ENCODE measurements at places on chromosomes 5 and 9. TPM values are rescaled to one million over a fixed set of nuclear protein-coding genes. Genes with fewer than 3 reads are reported as not detected.

GRCh38 chr5:132465059-132465707 lies 25.4 kb downstream of the IRF1 start:
- DNase-seq: no peak
- no peaks in the 10 kb centered on the region for H3K36me3 ChIP-seq
- no peaks in the 10 kb centered on the region for H3K27me3 ChIP-seq
- peak overlapping the region; percentile 70 for H3K4me3 ChIP-seq
- peak overlapping the region; percentile 97 for H3K27ac ChIP-seq
- peaks cover 93% of the 10 kb centered on the region for H3K4me1 ChIP-seq

DNA sequence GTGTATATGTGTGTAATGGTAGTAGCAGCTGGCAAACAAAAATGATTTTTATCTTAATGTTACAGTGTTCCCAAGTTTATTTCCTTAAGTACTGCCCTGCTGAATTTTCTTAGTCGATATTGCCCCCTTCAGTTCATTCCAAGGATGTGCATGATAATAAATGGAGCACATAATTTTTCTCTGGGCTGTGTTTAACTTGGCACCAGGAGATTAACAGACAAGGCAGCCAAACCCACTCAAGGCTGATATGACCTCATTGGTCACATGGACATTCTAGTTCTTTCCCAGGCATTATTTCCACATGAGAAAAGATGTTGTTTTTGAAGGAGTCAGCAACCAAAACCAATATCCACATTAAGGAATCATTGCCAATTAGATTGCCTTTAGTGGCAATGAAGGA lies 61.8 kb downstream of the COX7C start:
- no peak for DNase-seq
- no peaks in the 10 kb centered on the region for H3K27me3 ChIP-seq
- H3K27ac ChIP-seq: no peak overlapping the region
- no peaks in the 10 kb centered on the region for H3K36me3 ChIP-seq
- H3K4me1 ChIP-seq: no peaks in the 10 kb centered on the region

GRCh38 chr9:134165357-134166315 lies 1.3 kb upstream of the RNU6ATAC start:
- H3K27ac ChIP-seq: no peak overlapping the region
- H3K27me3 ChIP-seq: no peaks in the 10 kb centered on the region
- H3K36me3 ChIP-seq: no peaks in the 10 kb centered on the region

GRCh38 chr5:45062044-45062443 lies 253.3 kb downstream of the MRPS30 start:
- no peaks in the 10 kb centered on the region for H3K36me3 ChIP-seq
- H3K4me1 ChIP-seq: no peaks in the 10 kb centered on the region
- no peak overlapping the region for H3K4me3 ChIP-seq
- no peak overlapping the region for H3K27ac ChIP-seq
- no peak for DNase-seq

GRCh38 chr9:106575823-106576222 lies 287.1 kb upstream of the ZNF462 start:
- no peak overlapping the region for H3K4me3 ChIP-seq
- no peak overlapping the region for H3K27ac ChIP-seq
- H3K27me3 ChIP-seq: no peaks in the 10 kb centered on the region
- H3K4me1 ChIP-seq: no peaks in the 10 kb centered on the region

DNA sequence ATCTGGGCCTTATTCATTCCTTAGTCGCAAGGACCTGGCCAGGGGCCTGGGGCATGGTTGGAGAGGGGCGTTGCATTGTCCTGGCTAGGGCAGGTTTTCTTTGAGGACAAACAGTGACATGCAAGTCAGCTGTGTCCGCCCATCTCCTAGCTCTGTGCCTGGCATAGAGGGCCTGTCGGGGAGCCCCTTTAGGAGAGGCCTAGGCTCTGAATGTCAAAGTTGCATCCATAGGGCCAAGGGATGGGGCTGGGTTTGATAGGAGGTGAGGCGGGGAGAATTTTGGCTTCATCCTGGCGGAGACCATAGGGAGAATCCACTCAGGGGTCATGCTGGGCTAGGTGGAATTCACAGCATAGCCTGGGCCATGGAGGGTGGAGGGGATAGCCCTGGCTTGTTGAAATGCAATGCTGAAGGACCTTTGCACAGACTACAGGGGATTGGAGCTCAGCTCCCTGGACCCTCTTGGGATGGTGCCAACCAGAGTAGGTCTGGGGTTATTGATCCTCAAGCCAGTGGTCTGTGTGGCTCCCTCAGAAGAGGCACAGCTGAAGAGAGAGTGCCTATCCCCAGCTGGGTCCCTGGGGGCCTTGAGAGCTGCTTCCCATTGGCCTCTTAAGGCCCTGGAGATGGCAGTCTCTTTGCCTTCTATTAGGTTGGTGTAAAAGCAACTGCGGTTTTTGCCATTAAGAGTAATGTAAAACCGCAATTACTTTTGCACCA lies 104.0 kb downstream of the RGS3 start:
- H3K36me3 ChIP-seq: no peaks in the 10 kb centered on the region
- peak; percentile 30 for DNase-seq
- H3K27ac ChIP-seq: no peak overlapping the region
- peaks cover 27% of the 10 kb centered on the region for H3K4me1 ChIP-seq
- no peaks in the 10 kb centered on the region for H3K27me3 ChIP-seq

GRCh38 chr5:99010294-99010693 lies 81.5 kb upstream of the CHD1 start:
- no peak overlapping the region for H3K27ac ChIP-seq
- no peaks in the 10 kb centered on the region for H3K27me3 ChIP-seq
- no peak overlapping the region for H3K4me3 ChIP-seq
- DNase-seq: no peak
- peaks cover 5% of the 10 kb centered on the region for H3K4me1 ChIP-seq

- no peak for DNase-seq
- H3K4me3 ChIP-seq: no peak overlapping the region
- peaks cover 1% of the 10 kb centered on the region for H3K27me3 ChIP-seq
- H3K27ac ChIP-seq: no peak overlapping the region
- H3K4me1 ChIP-seq: no peaks in the 10 kb centered on the region
Measured at GRCh38 chr5:67297376-67297775, 100.8 kb upstream of the CD180 start.

ESM1 gene
- polyA plus RNA-seq: 0.59 TPM
